ENCODE measurements at places on chromosomes 12 and 14.

GRCh38 chr12:88299567-88300101, 157.5 kb downstream of the TMTC3 start:
- no peak for DNase-seq

GRCh38 chr14:28778138-28779117, 11.8 kb downstream of the FOXG1 start:
- DNase-seq: no peak

DNA sequence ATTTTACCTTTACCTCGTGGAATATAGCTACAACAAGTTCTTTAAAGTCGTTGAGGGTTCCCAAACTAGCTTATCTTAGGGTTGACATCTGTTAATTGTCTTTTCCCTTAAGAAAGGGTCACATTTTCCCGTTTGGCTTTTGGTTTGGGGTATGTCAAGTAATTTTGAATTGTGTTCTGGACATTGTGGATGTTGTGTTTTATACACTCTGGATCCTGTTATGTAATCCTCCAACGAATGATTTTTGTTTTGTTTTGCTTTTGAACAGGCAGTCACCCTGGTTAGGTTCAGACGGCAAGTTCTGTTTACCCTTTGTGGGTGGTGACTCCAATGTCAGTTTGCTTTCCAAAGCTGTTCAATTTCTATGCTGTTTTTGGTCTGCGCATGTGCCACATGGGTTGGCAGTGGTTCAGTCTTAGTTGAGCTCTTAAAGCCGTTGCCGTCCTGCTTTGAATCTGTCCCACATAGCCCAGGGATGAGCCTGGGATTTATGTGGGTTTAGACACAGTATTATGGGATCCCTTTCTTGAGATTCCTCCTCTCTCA, 84.8 kb downstream of the TESC start:
- no peak for DNase-seq

DNA sequence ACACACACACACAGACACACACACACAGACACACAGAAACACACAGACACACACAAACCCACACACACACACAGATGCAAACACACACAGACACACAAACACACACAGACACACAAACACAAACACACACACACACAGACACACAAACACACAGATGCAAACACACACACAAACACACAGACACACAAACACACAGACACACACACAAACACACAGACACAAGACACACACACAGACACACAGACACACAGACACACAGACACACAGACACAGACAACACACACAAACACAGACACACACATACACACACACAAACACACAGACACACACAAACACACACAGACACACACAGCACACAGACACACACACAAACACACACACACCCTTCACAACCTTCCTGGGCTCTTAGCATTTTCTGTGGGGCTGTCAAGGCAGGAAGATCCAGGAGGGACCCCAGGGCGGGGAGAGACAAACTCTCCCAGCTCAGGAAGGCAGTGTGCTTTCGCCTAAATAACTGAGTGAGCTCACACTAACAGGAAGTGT, 24.2 kb upstream of the INF2 start:
- DNase-seq: no peak

DNA sequence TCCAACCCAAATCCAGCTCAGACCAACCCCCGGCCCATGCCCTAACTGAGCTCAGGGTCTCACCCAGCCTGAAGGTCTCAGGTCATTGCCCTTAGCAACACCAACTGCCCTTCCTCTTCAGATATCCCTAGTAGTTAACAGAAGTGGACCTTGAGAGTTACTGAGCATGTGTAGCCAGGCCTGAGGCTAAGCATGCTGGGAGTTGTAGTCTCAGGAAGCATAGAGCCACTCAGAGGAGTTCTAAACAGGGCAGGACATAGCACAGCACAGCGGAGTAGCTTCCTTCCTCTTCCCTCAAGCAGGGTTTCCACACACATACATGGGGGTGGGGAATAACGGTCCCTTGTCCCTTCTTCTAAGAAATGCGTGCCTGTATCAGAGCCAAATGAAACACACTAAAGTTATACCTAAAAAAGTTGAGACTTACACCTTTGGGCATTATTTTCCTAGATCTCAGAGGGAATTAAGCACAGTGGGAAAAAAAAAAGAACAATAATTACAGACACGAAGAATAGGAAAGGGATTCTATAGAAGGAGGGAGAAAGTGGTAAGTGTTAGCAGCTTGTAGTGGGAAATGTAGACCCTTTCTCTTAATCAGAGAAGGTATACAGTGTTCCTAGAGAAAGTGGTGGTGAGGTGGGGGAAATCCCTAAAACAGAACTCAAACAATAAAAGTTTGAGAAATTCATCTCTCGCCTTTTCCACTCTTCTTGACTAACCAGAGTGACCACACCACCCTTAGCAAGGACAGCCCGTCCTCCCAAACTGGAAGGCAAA, 4.4 kb downstream of the KMT2D start:
- no peak for DNase-seq

DNA sequence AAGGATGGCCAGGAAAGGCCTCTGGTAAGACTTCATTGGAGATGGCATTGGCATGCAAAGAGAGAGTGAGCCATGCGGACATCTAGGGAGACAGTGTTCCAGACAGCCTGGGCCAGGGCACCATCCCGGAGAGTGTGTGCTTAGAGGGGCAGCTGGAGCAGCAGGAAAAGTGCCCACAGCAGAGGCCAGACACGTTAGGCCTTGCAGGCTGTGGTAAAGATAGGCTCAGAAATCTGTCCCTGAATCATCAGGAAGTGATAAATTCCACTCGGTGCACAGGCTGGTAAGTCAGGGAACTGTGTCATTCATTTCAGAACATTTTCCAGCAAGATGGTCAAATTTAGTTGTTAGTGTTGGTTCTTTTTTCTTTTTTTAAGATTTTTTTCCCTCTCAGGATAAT, 8.8 kb downstream of the GALNT16 start:
- no peak for DNase-seq

GRCh38 chr12:4117386-4118016, 156.1 kb upstream of the CCND2 start:
- DNase-seq: no peak

- DNase-seq: no peak
Observed at GRCh38 chr14:33711194-33711593, 239.7 kb downstream of the EGLN3 start.

DNA sequence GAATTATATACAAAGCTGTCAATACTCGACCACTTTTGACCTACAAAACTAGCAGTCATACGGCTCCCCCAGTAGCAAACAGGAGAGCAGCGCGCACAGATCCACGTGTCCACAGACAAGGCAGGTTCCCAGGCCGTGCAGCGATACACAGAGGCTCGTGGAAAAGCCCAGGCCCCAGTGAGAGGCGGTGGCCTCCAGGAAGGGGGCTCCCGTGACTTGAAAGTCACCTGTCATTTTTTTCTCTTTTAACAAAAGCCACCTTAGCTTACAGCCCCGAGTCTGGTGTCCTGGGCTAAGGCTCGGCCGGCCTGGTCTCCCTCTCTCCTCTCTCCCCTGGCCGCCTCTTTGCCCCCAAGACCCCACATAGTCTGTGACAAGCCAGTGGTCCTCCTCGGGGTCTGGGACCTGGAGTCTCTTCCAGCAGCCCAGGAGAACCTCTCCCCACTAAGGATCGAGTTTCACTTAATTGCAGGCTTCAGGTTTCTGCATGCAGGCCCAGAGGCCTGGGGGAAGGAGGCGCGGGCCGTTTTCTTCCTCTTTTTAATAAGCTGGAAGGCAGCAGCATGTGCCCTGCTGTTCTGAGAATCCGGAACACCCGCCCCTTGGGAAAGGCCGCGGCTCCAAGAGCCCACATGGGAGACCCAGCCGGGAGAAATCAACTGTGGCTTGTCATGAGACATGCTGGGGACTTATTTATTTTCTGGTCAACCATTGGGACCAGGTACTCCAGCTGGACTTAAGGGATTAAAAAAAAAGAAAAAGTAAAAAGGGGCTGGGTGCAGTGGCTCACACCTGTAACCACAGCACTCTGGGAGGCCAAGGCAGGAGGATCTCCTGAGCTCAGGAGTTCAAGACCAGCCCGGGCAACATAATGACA, 15.9 kb downstream of the NCOR2 start:
- DNase-seq: no peak

DNA sequence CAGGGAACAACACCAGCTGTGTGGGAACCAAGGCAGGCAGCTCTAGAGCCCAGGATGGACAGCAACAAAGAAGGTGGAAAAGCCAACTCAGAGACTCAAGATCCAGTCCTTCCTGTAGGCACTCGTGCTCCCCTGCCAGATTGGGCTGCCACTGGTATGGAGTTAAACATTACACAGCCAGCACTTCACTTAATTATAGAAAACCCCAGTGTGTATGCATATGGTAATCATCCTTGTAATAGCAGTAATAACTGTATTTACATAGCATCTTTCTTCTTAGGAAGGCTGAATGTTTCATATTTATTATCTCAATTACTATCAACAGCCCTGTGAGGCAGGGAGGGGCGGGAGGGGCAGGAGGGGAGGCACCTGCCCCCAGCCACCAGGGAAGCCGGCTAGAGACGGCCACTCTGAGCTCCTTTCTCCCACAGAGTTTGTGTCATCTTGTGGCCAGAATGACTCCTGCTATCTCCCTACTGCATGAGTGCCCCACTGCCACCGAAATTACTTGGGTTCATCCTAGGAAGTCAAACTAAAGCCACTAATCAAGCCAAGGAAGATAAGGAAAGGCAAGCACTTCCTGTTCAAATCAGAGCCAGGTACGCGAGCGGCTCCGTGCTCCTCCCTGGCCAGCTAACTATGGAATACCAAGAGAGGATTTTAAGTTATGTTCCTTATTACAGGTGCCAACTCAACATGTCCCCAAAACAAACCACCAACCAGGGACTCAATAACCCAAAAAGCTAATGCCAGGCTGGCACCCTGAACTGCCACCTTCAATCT, 15.7 kb upstream of the RAB35 start:
- no peak for DNase-seq

GRCh38 chr14:105076805-105077648, 11.8 kb upstream of the GPR132 start:
- no peak for DNase-seq

DNA sequence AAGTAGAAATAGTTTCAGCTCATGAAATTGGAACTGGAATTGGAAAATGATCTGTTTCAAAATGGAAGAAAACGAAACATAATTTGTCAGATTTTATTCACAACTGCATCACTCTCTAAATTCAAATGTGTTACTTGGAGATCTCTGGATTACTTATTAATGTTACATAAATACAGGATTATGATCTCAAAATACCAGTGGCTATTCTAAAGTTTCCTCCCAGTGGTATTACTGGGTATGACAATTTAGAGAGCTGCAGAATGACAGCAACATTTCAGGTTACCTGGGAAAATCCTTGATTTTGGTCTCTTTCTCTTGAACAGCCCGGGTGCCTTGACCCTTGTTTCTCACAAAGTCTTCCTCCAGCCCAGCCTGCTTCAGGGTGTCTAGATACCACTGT, 14.2 kb downstream of the FAM161B start:
- no peak for DNase-seq

- peak; percentile 75 for DNase-seq
Observed at GRCh38 chr14:94136575-94137331, 7.3 kb upstream of the IFI27L2 start.

DNA sequence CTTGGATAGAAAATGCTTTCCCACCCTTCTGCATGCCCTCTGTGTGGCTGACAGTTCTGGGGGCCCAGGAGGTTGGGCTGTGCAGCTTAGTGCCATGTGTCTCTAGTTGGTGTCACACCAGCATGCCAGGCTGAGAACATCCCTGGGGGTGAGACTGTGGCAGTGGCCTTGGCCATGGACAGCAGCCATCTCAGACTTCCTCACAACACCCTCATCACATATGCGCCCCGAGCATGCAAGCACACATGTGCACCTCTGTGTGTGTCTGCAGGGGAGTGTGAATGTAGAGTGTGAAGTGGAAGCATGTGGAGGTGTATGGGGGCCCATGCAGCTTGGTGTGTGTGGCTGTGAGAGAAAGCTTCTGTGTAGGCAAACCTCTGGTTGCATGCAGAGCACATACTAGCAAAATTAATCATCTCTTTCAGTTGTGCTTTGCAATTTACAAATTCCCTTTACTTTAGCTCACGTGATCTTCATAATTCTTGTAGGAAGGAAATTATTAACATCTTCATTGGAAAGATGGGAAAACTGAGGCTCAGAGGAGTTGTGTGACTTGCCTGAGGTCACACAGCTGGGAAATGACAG, 8.4 kb downstream of the ASIC1 start:
- no peak for DNase-seq

GRCh38 chr14:105938055-105938863, 411.9 kb downstream of the TMEM121 start:
- no peak for DNase-seq

GRCh38 chr14:50533241-50533705, 904 bp upstream of the MAP4K5 start:
- DNase-seq: no peak

DNA sequence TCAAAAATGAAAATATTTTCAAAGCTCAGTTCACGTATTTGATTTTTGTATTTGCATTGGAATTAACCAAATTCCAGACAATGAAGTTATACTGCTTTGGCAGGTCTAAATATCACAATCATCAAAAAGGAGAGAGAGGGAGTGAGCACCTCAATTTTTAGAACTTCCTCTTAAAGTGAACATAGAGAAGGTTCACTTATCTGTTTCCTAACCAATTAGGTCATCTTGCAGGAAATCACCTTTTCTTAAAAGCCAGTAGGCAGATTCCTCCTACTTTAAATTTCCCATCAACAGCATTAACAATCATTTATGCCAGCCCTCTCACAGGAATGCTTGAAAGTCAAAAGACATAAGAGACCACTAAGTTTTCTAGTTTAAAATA, 388.7 kb downstream of the ZFP36L1 start:
- no peak for DNase-seq

DNA sequence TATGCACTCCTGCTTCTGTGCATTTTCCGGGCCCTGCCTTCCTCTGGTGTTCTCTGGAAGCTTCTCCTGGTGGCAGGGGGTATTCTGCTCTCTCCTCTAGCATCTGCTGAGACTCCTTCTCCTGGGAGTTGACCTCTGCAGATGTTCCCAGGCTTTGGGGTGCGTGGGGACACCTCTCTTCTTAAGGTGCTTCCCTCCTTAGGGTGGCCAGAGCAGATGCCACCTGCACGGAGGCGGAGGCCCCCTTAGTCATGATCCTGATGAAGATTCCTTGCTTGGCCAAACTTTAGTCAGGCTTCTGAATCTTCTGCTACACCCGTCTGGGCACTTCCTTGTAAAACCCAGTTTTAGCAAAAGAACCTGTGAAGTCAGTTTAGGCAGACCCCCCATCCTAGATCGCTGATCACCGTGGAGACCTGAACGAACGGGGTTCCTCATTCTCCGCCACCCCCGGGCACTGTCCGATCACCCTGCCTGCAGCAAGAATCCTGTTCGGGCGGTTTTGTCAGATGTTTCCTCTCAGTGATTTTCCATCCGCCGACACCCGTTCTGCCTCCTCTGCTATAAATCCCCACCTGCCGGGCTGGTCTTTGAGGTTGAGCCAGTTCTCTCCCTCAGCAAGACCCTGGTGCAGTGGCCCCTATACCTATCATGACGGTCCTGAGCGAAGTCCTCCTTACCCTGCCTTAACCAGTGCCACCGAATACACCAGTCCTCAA, 111.9 kb downstream of the CALM1 start:
- DNase-seq: no peak

GRCh38 chr14:89011355-89012281, 187.2 kb downstream of the TTC8 start:
- DNase-seq: no peak

Data from stimulated activated CD4-positive, alpha-beta T cell treated with anti-CD3 and anti-CD28 coated beads, Interleukin-1b, Interleukin-23, amount 100 ng/mL, for 1 hour (primary cell).